ENCODE measurements at places on chromosomes 16 and 17.

DNA sequence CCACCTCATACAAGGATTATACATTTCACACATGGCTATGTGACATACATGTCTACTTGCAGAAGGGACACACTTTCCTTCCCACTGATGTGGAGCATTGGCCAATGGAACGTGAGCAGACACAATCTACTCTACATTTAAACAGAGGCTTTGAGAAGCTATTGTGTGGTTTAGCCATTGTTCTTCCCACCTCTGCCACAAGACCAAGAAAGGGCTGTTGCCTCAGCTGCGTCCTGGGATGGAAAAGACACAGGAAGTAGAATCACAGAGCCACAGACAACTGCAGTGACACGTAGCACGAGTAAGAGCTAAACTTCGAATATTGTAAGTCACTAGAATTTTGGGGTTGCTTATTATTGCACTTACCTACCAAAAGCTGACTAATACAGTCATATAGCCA is 33.3 kb downstream of the PRKCB start:
- DNase-seq, result no peak

DNA sequence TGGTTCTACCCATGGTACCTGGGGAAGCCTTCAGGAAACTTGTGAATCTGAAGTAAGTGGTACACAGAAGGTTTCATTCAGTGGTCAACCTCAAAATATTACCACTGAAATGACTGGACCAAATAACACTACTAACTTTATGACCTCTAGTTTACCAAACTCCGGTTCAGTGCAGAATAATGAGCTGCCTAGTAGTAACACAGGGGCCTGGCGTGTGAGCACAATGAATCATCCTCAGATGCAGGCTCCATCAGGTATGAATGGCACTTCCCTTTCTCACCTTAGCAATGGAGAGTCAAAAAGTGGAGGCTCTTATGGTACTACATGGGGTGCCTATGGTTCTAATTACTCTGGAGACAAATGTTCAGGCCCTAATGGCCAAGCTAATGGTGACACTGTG is 55.9 kb upstream of the SLC5A11 start:
- no peak for DNase-seq

DNA sequence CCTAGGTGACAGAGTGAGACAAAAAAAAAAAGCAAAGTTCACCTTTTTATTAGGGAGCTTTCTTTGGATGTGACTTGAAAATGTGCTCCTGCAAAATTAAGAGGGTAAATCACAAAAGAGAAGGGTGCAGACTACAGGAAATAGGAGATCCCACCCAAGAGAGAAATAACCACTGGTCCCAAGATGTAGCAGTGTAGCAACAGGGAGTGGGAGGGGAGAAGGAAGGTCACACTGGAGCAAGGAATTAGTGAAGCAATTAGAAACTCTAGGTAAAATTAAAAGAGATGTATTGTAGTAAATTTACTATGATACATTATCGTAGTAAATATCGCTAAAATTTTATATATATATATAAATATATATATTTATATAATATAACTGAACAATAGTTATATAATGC is 12.3 kb upstream of the SPN start:
- no peak for DNase-seq

GRCh38 chr17:65163990-65164495 is 26.9 kb downstream of the RGS9 start:
- DNase-seq, result no peak

DNA sequence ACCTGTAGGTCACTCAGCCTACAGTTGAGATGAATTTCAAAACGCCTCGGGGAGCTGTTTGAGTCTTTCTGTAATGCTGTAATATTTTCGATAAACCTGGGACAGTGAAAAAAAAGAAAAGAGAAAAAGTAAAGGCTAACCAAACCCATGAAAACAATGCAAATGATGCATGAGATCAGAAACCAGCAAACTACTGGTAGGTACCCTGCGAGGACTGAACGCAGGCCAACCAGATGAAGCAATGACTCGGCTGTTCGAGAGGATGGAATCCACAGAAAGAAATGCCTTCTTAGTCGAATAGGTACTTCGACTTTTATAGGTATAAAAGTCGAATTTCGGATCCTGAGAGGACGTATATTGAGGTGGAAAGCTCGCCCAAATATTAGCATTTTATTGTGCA is 509 bp upstream of the ATAD5 start:
- DNase-seq, result no peak

DNA sequence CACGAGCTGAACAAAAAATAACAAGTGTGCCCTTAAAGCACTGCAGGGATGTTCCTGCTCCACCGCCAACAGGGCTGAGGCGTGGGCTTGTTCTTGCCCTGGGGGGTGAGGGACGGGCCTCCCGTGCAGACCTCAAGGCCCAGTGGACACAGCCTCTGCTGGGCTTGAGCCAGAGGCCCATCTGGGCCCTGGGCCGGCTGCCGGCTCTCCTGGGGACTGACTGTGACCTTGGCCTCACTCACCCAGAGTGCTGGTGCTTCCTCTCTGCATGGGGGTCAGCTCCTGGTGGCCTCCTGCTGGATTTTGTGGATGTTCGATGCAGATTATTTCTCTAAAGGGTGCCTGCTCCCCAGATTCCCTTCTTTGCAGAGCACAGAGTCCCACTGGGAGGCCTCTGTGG is 54.2 kb upstream of the CDR2 start:
- DNase-seq, result no peak

- DNase-seq, result no peak
Measured at GRCh38 chr17:74697515-74697914, 15.2 kb downstream of the CD300LF start.

DNA sequence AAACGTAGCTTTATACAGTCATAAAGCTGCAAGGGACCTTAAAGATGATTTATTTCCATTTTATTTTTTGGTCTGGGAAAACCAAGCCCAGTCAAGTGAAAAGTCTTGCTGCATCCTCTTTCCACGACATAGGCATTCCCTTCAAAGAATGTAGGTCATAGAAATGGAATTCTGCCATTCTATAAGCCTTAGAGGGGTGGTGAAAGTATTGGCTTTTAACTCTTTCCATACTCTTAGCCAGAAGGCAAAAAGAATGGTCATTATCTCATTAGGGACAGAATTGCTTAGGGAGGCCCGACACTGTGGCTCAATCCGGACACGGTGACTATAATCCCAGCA is 7.9 kb upstream of the MSL1 start:
- DNase-seq, result no peak

- no peak for DNase-seq
Measured at GRCh38 chr16:49896447-49896964, 40.6 kb upstream of the ZNF423 start.

- no peak for DNase-seq
Measured at GRCh38 chr17:67632141-67632540, 85.6 kb upstream of the NOL11 start.

DNA sequence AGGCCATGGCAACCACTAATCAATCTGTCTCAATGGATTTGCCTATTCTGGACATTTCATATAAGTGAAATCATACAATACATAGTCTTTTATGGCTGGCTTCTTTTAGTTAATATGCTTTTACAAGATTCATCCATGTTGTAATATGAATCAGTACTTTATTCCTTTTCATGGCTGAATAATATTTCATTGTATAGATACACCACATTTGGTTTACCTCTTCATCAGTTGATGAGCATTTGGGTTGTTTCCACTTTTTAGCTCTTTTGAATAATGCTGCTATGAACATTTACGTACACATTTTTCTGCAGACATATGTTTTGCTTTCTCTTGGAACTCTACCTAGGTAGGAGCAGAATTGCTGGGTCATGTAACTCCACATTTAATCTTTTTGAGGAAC is 2.8 kb upstream of the ZNRF1 start:
- DNase-seq, result no peak

DNA sequence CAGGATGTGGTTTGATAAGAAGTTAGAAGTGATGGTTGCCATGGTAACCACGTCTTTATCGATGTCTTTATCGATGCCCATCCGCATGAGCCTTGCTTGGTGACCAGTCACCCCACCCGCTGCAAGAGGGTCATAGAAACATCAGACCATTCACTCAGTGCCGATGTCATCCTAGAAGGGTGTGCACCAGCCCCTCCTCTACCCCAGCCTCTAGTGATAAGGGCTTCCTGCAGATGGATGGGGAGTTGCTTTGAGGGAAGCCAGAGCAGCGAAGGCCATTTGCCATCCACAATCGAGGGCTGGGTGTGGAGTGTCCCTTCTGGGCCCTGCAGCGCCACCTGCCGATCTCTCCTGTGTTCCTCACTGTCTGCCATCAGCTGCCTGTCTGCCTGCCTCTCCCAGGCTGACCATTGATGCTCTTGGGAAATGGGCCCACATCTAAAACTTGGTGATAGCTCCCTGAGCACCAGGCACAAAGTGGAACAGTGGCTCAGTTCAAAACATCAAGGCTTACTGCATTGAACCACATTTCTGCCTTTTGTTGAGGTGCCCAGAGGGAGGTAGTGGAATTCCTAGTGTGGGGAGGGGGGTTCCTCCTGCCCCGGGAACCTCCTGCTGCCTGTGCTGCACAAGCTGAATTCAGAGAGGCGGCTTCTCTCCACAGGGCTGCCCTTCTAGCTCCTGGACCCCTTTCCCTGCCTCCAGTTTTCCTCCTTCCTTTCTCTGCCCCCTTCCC is 8.9 kb downstream of the CALB2 start:
- DNase-seq, result no peak

DNA sequence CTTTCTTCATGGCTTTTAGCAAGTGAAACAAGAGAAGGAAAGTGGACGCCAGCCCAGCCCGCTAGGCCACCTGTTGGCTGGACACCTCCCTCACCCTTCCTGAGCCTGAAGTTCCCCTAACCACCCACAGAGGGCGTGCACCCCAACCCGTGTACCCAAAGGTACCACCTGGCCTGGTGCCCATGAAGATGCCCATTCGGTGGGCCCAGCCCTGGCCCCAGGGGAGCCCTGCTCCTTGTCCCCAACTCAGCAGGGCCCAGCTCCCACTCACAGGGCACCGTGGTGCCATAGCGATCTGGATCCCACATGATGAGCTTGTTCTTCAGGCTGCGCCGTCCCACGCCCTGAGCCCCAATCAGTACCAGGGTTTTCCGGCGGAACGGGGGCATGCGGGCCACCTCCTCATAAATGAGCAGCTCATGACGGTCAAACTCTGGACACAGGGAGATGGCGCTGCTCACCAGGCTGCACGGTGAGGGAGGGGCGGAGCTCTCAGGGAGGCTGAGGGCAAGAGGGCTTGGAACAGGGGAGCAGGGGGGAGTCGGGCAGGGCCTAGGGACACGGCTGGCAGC is 26.8 kb downstream of the MPP2 start:
- no peak for DNase-seq

GRCh38 chr17:2706911-2707510 is 4.6 kb downstream of the CLUH start:
- DNase-seq, result no peak

DNA sequence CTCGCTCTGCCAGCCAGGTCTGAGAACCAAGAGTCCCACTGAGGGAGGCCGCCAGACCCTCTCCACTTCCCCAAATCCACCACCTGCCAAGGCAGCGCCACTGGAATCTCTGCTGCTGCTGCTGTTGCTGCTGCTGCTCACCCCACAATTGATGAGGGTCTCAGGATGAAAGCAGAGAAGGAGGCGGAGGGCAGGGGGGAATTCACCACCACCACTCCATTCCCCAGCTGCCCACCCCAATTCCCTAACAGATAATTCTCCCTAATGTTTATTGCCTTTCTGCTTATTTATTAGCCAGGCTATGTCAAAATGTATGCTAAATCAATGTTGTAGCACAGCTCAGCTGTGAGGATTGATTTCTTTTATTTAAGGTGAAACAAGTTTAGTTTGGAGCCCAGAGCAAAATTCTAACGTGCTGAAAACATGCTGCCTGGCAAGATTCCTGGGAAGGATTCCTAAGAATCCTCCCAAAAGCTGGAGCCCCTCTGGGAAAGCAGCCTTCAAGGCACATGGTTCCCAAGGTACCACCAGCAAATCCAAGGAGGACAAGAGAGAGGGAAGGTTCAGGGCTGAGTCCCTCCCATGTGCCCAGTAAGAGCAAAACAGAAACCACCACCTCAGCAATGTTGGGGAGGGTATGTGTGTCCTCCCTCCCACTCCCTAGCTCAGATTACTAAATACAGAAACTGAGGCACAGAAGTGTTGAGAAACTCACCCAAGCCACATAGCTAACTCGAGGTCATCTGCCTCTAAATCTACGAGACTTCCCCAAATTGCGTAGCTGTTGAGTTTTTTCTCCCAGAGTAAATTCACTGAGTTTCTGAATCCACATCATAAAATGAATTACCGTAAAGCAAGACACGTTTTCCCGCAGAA is 12.2 kb upstream of the CDH5 start:
- DNase-seq, result no peak

DNA sequence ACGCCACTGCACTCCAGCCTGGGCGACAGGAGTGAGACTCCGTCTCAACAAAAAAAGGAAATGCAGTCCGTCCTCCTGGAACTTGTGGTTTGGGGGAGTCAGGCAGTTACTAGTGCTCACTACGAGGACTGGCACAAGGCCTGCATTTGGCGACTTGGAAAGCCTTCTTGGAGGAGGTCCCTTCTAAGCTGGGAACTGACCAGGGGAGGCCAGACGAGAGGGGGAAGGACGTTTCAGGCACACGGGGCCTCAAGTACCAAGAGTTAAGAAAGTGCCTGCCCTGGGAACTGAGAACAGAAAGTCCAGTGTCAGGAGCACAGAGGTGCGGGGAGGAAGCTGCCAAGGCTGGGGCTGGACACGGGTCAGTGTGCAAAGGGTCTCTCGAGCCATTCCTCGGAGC is 89.9 kb downstream of the ABR start:
- peak; percentile 26 for DNase-seq

GRCh38 chr16:87723226-87723623 is 42.6 kb downstream of the KLHDC4 start:
- DNase-seq, result peak; percentile 75

- no peak for DNase-seq
Measured at GRCh38 chr17:58996968-58997367, 109.7 kb downstream of the TRIM37 start.

DNA sequence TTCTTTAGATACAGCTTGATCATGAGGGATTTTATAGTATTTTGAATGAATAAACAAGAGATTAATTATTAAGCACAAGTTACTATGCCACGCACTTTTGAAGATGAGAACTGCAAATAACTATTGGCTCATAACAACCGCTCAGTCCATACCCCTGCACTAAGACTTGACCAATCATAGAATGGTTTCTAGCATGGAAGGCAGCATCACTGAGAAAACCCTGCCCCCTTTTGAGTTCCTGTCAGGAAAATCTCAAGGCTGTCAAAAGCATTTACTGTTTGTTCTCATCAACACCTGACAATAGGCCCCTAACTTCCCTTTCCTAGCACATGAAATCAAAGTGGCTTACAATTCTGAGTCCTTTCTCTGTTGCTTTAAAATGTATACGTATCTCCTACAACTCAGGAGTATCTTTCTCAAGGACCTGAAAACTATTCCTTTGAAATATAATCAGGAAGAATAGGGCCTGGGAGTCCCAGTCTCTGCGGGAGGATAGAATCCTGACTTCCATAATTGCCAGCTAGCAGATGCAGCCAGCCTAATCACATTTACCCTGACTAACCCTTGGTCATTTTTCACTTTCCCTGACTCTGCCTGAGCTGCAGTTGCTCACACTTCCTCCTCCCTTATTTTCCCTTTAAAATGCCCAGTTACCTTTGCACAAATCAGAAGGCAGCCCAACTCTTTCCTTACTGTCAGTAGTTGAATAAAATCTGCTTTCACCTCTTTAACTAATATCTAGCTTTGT is 9.1 kb upstream of the MMD start:
- no peak for DNase-seq

- DNase-seq, result no peak
Measured at GRCh38 chr17:11803231-11803969, 193.9 kb downstream of the ZNF18 start.

- DNase-seq, result no peak
Measured at GRCh38 chr16:67542464-67542863, 13.8 kb downstream of the RIPOR1 start.
